ENCODE measurements at places on chromosomes 6 and 20.
A peak's percentile ranks its signal among the peaks of the same experiment; 100 is the strongest.

DNA sequence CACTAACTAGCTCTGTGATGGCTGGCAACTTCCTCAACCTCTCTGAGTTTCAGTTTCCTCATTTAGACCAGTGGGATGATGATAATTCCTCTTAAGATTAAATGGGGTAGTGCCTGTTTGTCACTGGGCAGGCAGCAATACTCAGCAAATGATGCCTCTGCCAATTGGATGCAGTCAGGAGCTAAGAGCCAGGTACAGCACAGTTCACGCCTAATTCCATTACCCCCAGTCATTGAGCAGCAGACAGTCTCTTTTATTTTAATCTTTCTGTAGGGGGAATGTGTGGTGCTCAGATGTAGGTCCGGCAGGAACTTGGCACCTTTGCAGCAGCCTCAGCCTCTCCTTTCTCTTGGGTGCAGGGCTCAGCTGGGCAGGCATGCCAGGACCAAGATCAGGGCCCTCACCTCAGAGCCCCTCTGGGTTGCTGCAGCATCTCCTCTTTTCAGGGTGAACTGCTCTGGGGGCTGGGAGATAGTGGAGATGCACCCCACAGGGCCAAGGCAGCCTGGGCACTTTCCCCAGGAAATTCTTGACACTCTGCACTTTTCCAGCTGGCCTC, 243.8 kb downstream of the LRFN2 start:
- peak; percentile 17 for DNase-seq

DNA sequence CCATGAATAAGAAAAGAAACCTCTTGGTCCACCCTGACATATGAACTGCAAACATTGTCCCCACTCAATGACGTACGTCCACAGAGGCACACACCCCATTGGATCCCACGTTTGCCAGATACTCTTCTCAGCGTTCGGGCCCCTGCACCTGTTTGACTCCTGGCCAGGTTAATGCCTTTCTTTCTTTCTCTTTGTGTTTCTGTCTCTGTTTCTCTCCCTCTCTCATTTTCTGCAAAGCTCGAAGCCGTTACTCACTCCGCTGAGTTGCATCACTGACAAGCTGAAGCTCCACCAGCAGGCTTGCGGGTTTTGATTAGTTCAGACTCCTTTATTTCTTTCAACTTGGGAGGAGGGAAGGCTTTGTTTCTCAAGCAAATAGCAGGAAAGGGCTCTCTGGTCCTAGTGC, 135.5 kb upstream of the SUPT3H start:
- DNase-seq = no peak

DNA sequence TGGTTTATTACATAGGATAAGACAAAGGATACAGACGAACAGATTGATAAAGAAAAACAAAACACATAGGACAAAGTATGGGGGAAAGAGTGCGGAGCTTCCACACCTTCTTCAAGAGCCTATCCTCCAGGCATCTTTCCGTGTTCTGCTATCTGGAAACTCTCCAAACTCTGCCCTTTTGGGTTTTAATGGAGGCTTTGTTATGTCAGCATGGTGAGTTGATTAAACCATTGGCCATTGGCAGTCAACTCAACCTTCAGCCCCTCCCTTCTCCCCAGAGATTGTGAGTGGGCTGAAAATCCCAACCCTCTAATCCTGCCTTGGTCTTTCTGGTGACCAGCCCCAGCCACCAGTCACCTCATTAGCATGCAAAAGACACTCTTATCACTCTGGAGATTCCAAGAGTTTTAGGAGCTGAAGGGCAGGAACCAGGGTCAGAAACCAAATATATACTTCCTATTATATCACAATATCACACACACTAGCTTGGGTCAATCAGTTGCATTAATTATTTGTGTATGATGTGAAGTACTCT, 23.8 kb downstream of the HLA-DOB start:
- DNase-seq = no peak

GRCh38 chr6:101539510-101540245, 146.2 kb downstream of the GRIK2 start:
- no peak for DNase-seq

- no peak for DNase-seq
Measured at GRCh38 chr6:141833001-141833655, 299.6 kb upstream of the GJE1 start.

GRCh38 chr6:132228894-132229293, 172.4 kb downstream of the MOXD1 start:
- no peak for DNase-seq

DNA sequence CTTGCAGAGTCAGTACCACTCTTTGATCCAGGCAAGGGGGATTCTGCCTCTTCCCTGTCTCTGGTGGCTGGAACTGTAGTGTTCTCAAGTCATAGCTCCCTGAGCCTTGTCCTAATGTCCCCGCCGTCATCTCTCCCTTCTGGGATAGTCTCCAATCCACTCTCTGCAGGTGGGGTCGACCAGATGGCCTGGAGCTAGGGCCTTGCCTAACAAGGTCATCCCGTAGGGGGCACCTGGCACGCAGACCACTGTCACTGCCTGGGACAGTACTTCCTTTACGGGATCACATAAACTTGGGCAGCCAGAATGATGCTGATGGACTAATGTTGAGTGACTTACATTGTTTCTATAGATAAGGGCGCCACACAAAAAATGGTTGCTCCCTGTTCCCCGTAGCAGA, 118.9 kb upstream of the SLC22A23 start:
- DNase-seq = no peak

DNA sequence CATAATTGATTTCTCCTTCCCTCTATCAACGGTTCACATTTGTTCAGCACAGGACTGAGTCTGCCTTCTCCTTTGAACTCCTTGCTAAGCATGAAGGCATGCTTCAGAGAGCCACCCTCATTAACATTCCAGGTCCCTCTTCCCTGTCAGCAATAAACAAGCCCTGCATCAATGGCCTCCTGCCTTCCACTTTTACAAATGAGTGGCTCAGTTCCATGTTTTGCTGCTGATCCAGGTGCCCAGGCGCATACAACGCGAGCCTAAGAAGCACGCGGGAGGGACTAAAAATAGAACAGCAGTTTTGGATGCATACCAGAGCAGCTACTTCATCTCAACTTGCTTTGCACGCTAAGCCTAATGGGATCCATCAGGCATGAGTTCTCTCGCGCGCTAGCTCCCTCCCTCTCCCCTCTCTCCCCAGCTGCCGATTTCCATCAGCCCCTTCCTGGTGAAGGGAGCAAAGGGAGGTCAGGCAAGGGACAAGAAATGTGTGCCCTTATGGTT, 53.4 kb downstream of the TRAF3IP2 start:
- DNase-seq = no peak

- no peak for DNase-seq
Measured at GRCh38 chr6:108437821-108438220, 122.9 kb upstream of the FOXO3 start.

DNA sequence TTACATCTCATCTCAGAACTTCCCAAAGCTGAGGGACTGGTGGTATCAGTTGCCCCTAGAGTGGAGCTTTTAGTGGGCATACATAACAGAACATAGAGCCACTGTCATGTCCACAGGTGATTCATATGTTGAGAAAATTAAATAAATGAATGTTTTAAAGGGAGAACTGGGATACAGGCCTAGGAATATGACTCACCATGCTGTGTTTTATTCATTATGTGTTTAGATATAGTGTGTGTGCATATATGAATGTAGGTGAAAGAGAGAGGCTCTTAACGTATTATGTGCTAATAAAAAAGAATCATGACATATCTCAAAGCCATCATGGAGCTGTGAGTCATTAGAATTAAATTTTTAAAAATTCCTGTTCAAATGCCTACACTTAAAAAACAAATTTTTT, 332.2 kb upstream of the RSPO3 start:
- no peak for DNase-seq

Measured in inflammatory macrophage (primary cell).